Nasal cavity respiratory epithelium epithelial cell of viscerocranial mucosa (primary cell): ENCODE measurements at places on chromosomes 6 and 20. TPM values are rescaled to one million over a fixed set of nuclear protein-coding genes. Genes with fewer than 3 reads are reported as not detected.

ANKEF1 gene
- total RNA-seq = 9.6 and 13.7 TPM in 2 replicates

MEI4 gene
- under 0.01 and 0.07 TPM in 2 replicates for total RNA-seq

OR2J3 gene
- not detected in 2 replicates for total RNA-seq

ORC3 gene
- total RNA-seq = 18.8 and 19.7 TPM in 2 replicates

IL17A gene
- not detected in 2 replicates for total RNA-seq

CST7 gene
- not detected in 2 replicates for total RNA-seq

KCNG1 gene
- total RNA-seq = 118 and 145 TPM in 2 replicates
